Ovary (tissue), 10 donors: ENCODE measurements at places on chromosomes 2 and 18.

DNA sequence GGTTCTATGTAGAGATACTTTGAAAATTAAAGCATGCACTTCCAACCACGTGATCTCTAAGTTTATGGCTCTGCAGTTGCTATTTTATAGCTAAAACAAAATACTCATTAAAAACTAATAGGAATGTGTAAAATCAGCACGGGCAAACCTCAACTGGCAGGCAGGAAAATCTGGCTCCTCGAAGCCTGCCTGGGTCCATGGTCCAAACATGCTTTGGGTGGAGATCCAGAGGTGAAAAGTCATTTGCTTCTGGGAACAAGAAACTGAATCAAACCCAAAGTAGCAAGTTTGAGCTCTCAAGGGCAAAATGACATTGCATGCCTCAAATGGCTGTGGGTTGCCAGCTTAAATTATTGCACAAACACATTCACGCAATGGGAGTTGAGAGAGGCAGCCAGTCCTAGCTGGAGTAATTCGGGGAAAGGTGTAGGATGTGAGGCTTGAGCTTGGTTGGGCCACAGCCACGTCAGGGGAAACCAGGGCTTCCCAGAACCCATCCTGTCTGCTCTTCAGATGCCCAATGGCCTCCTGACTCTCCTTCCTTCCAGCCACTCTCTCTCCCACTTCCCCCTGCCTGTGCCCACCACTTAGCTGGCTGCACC, 75.2 kb upstream of the LCLAT1 start:
- H3K27me3 ChIP-seq = no peaks in the 10 kb centered on the region
- DNase-seq = no peak
- H3K4me3 ChIP-seq = no peak overlapping the region
- H3K27ac ChIP-seq = no peak overlapping the region

DNA sequence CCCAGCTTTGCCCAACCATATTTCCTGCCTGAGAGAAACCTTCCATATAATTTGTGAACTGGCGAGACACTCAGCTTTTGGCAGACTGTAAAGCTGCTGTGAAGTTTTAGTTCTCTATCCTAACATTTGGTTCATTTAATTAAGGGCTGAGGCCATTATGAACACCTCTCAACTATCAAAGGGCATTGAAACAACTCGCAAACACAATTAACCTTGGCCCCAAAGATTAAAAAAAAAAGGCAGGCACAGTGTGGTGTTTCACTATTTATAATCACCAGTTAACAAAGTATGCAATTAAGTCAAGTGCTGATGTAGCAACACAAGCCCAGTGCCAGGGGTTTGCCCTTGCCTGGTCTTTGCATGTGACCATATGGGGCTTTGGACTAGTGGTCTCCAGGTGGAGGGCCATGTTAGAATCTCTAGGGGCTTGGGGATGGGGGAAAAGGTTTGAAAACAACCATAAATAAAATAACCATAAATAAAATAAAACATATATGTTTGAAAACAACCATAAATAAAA, 297.6 kb upstream of the SKOR2 start:
- no peak overlapping the region for H3K27ac ChIP-seq
- no peak for DNase-seq
- H3K4me3 ChIP-seq = no peak overlapping the region

GRCh38 chr2:25878361-25879132, at the start of gene ASXL2:
Gene ASXL2 (minus strand): TSS chr2:25878487. CDS start chr2:25878222, 265 bp downstream.
- peaks cover 4% of the 10 kb centered on the region for H3K4me1 ChIP-seq
- no peaks in the 10 kb centered on the region for H3K27me3 ChIP-seq
- H3K4me3 ChIP-seq = peak within 1 kb of the TSS; percentile 77
- peak; percentile 95 for DNase-seq

GRCh38 chr2:216535454-216535995, 36.9 kb downstream of the RPL37A start:
- H3K27me3 ChIP-seq = no peaks in the 10 kb centered on the region
- no peak overlapping the region for H3K4me3 ChIP-seq
- peak overlapping the region; percentile 14 for H3K27ac ChIP-seq
- H3K36me3 ChIP-seq = no peaks in the 10 kb centered on the region
- H3K4me1 ChIP-seq = peaks cover 16% of the 10 kb centered on the region

GRCh38 chr2:174336501-174337336, 2.0 kb downstream of the SP9 start:
- H3K4me1 ChIP-seq = peaks cover 11% of the 10 kb centered on the region
- no peak for DNase-seq
- no peak overlapping the region for H3K27ac ChIP-seq
- peak overlapping the region; percentile 7 for H3K4me3 ChIP-seq

DNA sequence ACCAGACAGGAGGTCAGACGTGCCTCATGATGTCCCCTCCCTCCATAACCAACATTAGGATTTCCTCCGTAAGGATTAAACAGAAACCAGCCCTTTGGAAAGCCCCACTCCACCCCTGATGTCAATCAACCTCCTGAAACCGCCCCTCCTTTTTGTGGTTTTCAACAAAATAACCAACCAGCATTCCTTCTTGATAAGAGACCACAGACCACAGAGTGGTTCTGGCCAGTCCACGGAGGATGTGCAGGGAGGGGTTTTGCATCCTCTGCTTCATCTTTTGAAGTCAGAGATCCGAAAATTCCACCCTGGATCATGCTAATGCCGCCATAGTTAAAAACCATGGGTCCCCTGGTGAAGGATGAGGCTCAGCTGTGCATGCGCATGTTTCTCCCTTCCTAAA, 180.0 kb upstream of the CCDC150 start:
- no peaks in the 10 kb centered on the region for H3K36me3 ChIP-seq
- H3K27me3 ChIP-seq = no peaks in the 10 kb centered on the region
- H3K4me1 ChIP-seq = no peaks in the 10 kb centered on the region
- no peak for DNase-seq

DNA sequence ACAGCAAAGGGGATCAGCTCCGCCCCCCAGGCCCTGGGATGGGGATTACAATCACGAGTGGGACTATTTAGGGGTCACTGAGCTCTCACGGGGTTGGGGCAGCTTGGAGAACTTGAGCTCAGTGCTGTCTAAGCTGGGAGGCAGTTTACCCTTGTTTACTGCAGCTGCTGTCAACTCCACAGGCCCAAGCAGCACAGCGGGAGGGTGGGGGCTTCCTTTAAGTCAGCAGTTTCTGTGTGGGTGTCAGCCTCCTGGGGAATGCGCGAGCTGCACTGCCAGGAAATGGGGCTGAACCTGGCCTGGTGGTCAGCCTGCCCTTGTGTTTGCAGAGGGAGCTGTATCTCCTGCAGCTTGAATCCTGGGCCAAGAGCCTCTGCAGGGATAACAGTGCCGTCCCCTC, 29.8 kb downstream of the TOGARAM2 start:
- H3K4me3 ChIP-seq = no peak overlapping the region
- H3K4me1 ChIP-seq = peaks cover 29% of the 10 kb centered on the region
- DNase-seq = peak; percentile 52
- H3K36me3 ChIP-seq = no peaks in the 10 kb centered on the region
- no peaks in the 10 kb centered on the region for H3K27me3 ChIP-seq

DNA sequence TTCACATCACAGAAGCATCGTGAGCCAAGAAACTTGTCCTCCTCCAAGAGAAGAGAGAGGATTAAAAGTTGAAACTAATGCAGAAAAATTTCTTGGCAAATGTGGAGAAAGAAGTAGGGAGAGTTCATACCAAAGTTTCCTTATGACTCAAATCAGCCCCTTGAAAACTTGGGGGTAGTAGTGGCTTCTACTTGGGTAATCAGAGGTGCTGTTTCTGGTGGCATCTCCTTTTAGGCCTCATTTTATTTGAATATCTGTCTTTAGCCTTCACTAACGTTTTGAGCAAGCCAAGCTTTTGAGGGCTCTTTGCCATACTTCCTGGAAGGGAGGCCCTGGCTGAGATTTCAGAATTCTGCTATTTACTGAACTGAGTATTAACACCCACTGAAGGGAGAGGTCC, 515.3 kb upstream of the MEX3C start:
- H3K4me1 ChIP-seq = no peaks in the 10 kb centered on the region
- H3K27ac ChIP-seq = no peak overlapping the region
- H3K27me3 ChIP-seq = no peaks in the 10 kb centered on the region
- DNase-seq = no peak
- no peak overlapping the region for H3K4me3 ChIP-seq

- no peak overlapping the region for H3K27ac ChIP-seq
- no peaks in the 10 kb centered on the region for H3K36me3 ChIP-seq
- H3K27me3 ChIP-seq = no peaks in the 10 kb centered on the region
- peaks cover 12% of the 10 kb centered on the region for H3K4me1 ChIP-seq
These were observed 1.4 kb downstream of the ACTR1B start for GRCh38 chr2:97662386-97662894.

DNA sequence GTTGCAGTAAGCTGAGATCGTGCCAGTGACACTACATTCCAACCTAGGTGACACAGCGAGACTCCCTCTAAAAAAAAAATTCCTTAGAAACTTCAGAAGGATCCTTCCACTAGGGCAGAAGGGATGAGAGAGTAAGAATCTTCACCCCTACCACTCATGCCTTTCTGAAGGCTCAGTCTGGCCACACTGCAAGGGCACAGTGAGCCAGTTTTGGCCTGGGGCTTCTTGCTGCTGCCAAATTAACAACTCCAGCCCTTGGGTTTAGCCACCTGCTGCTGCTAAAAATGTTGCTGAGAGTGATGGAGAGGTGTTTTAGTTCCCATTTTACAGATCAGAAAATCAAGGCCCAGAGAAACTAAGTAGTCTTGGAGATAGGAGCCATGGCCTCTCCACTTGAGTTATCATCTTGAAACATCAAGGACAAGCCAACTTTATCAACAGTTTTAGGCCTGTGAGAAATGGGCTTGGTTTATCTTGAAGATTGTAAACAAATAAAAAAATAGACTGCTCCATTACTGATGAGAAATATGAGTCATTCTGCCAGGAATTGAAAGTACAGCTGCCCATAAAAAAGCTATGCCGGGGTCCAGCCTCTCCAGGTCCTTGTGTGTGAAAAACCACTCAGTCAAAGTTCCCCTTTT, 31.9 kb upstream of the CASP8 start:
- H3K27ac ChIP-seq = no peak overlapping the region
- no peaks in the 10 kb centered on the region for H3K27me3 ChIP-seq
- peaks cover 2% of the 10 kb centered on the region for H3K4me1 ChIP-seq
- no peaks in the 10 kb centered on the region for H3K36me3 ChIP-seq

DNA sequence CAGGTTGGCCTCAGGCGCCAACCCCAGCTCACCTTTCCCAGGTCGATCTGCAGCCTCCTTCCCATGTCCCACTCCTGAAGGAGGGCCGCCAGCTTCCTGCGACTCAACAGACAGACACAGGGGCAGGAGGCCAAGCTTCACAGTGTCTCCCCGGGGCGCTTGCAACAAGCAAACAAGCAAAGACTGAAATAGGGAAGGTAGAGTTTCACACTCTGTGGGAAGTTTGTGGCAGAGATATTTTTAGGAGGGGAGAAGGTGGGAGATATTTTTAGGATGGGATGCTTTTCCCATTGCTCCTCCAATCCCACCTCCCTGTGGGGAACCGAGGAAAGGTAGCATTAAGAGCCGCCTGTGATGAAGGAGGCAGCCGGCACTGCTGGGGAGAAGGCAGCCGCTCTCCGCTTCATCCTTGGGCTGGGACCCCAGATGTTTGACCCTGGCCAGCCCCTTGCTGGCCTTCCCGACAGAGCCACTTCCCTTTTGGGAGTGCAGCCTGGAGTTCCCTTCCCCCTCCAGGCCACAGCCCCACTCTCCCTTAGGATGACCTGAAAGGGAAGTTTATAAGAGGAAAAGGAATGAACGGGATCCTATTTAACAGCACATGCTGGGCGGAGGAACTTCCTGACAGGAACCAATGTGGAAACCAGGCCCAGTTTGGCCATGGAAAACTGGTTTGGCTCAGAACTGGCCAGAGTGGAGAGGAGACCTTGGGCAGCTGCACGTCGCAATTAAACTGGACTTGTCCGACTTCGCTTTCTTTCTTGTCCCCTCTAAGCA, 142.2 kb upstream of the SMAD2 start:
- no peaks in the 10 kb centered on the region for H3K27me3 ChIP-seq
- H3K36me3 ChIP-seq = no peaks in the 10 kb centered on the region
- H3K27ac ChIP-seq = no peak overlapping the region
- no peak for DNase-seq
- H3K4me3 ChIP-seq = no peak overlapping the region
- no peaks in the 10 kb centered on the region for H3K4me1 ChIP-seq

- no peak overlapping the region for H3K4me3 ChIP-seq
- H3K4me1 ChIP-seq = peaks cover 31% of the 10 kb centered on the region
- H3K27me3 ChIP-seq = no peaks in the 10 kb centered on the region
- no peak for DNase-seq
- no peaks in the 10 kb centered on the region for H3K36me3 ChIP-seq
These were observed 141.7 kb downstream of the ZFP36L2 start for GRCh38 chr2:43084699-43085091.

- H3K36me3 ChIP-seq = no peaks in the 10 kb centered on the region
- no peak overlapping the region for H3K27ac ChIP-seq
- H3K4me3 ChIP-seq = no peak overlapping the region
- peaks cover 3% of the 10 kb centered on the region for H3K4me1 ChIP-seq
- no peak for DNase-seq
These were observed 34.9 kb downstream of the EFR3B start for GRCh38 chr2:25076749-25077148.

- H3K4me1 ChIP-seq = no peaks in the 10 kb centered on the region
- H3K4me3 ChIP-seq = no peak overlapping the region
- H3K36me3 ChIP-seq = no peaks in the 10 kb centered on the region
- no peak overlapping the region for H3K27ac ChIP-seq
- no peaks in the 10 kb centered on the region for H3K27me3 ChIP-seq
These were observed 54.8 kb downstream of the FAM161A start for GRCh38 chr2:61799099-61799498.

DNA sequence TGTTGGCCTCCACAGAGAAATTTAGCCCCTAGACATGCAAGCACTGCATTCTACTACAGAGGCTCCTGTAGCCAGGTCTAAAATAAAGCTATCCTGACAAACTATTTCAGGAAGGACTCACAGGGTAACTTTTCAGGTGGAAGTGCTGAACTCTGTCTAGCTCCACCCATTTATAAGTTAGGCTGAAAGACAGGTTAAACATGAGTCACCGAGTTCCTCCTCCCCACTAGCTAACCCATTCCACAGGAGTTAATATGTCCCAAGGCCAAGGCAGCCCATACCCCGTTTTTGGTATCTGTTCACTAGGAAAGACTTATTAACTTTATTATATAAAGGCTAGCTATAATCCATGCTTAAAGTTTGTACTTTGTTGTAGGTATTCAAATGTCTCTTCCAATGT, 3.5 kb downstream of the CWC22 start:
- peaks cover 6% of the 10 kb centered on the region for H3K4me1 ChIP-seq
- no peak for DNase-seq
- H3K4me3 ChIP-seq = no peak overlapping the region
- H3K36me3 ChIP-seq = no peaks in the 10 kb centered on the region
- H3K27me3 ChIP-seq = no peaks in the 10 kb centered on the region
